CD4-positive, alpha-beta T cell treated with Interleukin-6 for 4 hours (primary cell): ENCODE measurements at places on chromosomes 1 and 21.

- DNase-seq, result no peak
These were observed 34.5 kb downstream of the EPS15 start for GRCh38 chr1:51484591-51484990.

GRCh38 chr1:19625291-19625937 lies 18.7 kb upstream of the NBL1 start:
- no peak for DNase-seq

GRCh38 chr21:44575307-44576024 lies 1.9 kb downstream of the KRTAP10-4 start:
- no peak for DNase-seq

DNA sequence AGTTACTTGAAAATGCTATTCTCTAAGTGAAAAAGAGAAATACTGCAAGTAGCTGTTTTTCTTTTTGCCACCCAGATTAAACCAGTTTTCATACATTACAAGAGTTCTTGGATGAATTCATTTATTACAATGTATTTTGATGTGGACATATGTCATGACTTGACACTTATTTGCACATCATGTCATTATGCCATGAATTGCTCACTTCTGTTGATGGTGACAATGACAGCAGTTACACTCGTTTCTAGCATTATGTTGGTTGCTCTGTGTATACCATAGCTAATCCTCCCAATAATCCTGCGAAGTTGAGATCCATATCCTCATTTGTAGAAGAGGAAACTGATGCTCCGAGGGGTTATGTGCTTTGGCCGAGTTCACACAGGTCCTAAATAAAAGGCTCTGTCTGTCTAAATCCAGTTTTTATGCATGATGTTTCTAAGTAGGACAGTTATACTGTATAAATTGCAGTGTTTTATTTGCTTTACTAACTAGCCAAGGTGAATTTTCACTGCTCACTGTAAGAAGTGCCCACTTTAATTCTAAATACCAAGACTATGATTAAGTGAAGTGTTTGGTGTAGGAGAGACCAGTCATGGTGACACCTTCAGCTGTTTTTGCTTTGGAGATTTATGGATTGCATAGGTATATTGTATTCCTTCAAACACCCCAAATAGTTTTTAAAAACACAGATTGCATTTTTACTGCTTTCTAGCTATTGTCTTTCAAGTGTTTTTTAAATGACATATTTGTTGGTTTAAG lies 56.7 kb downstream of the PRDM2 start:
- DNase-seq, result no peak

- no peak for DNase-seq
These were observed 1.5 kb downstream of the NBL1 start for GRCh38 chr1:19645411-19646251.

DNA sequence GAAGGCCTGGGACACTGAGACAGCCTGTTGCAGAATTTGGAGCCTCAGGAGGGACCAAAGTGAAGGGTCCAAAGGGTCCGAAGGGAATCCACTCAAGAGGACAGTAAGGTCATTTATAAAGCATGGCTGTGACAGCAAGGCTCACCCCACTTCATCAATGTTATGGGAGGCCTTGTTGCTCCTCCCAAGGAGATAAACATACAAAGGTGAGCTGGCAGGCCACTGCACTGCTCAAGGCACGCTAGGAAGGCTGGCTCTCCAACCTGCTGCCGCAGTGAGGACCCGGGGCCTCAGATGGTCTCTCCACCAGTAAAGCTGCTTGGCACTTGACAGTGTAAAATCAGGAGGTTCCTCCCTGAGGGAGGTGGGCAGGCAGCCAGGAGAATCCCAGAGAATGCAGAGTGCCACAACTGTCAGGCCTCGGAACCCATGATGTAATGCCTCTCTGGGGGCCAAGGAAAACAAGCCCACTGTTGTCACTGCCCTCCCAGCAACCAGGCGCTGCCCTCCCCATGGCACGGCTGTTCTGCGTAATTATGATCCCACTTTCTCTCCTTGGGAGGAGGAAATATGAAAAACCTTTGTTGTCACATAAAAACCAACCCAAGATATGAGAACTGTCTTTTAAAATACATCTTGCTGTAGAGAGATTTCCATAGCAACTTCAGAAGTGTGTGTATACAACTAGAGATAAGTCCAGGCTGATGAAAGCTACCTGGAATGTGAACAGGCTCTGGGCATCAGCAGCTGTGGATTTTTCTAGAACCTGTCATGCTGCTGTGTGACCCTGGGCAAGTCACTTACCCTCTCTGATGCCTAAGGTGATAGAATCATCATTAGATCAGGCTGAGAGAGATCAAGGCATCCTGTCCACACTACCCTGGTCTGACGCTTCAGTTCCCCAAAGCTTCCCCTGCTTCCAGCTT lies 102.5 kb downstream of the KCNN3 start:
- DNase-seq, result no peak

GRCh38 chr1:6357243-6357936 lies 36.2 kb downstream of the ACOT7 start:
- no peak for DNase-seq

DNA sequence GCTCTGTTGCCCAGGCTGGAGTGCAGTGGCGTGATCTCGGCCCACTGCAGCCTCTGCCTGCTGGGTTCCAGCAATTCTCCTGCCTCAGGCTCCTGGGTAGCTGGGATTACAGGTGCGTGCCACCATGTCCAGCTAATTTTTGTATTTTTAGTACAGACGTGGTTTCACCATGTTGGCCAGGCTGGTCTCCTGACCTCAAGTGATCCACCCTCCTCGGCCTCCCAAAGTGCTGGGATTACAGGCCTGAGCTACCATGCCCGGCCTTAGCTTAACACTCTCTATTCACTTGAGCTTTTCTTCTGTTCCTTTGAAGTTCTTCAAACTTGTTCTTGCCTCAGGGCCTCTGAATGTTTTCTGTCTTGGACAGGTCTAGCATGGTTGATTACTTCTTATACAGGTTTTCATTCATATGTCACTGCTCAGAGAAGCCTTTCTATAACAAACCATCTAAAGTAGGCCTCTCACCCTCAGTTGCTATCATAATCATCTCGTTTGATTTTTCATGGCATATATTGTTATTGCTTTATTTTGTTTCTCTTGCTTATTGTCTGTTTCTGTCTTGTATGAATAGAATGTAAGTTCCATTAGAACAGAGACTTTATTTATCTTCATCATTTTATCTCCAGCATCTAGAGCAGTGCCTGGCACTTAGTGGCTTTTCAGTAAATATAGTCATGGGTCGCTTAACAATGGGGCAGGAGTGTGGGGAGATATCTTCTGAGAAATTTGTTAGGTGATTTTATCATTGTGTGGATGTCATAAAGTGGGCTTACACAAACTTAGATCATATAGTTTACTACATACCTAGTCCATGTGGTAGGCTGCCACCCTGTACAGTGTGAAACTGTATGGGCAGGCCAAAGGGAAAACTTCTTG lies 12.1 kb downstream of the OSBPL9 start:
- no peak for DNase-seq

DNA sequence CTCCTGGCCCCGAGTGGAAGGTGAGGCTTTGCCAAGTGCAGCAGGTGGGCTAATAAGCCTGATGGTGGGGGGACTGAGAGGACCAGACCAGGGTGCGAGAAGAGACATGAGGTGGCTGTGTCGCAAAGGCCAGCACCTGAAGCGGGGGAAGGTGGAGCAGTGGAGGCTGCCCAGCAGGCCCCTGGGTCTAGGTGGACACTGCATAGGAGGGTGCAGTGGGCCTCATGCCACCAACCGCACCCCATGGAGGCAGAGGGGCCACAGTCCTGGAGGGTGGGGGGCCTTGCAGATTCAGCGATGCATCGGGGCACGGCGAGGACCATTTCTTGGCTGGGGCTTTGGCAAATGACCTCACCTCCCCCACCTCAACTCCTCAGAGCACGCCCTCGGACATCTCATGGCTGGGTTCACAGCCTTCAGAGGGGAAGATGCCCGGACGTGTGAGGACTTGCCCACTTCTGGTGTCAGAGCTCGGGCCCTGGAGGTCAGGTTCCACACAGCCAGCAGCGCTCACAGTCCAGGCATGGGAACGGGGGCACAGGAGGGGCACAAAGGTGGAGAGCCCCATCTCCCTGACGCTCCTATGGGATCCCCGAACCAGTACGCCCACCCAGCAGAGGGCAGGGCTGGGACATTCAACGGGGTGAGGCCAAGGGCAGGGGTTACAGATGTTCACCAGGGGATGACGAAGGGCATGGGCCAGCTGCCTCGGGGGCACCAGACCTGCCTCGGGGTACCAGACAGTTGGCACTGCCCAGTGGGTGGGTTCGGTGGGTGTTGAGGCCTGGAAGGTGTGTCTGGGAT lies 35.4 kb downstream of the UBE2G2 start:
- no peak for DNase-seq

GRCh38 chr1:175364424-175365076 lies 172.0 kb upstream of the KIAA0040 start:
- no peak for DNase-seq

DNA sequence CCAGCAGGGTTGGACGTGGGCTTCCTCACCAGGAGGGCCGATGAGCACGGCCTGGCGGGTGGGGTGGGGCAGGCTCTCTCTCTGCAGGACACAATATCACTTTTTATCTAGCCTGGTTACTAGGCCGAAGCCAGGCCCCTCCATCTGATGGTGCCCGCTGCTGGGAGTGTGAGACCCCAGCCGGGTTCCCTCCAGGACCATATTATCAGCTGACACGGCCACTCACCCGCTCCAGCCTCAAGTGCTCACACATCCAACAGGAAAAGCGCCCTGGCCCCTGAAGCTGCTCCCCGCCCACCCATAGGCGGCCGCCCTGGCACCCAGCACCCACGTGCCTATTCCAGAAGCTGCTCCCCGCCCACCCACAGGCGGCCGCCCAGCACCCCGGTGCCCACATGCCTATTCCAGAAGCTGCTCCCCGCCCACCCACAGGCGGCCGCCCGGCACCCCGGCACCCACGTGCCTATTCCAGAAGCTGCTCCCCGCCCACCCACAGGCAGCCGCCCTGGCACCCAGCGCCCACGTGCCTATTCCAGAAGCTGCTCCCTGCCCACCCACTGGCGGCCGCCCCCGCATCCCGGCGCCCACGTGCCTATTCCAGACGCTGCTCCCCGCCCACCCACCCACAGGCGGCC lies 5.0 kb downstream of the SLC19A1 start:
- no peak for DNase-seq

DNA sequence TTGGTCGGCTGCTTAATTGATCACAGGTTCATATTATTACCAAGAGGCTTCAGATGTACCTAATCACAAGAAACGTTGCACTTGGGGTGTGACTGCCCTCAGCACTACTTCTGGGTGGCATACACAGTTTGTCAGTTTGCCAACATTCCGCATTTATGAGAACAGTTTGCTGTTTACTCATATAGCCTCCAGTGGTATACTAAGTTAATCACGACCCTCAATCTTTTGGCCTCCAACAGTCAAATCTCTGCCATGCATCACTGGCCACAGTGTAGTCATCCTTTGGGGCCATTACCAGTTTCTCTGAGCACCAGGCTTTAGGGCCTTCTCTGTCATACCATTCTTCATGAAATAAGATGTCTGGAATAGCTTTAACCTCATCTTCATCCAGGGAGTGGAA lies 62.8 kb upstream of the BCL9 start:
- no peak for DNase-seq
